ENCODE measurements at places on chromosomes 2 and 18.

DNA sequence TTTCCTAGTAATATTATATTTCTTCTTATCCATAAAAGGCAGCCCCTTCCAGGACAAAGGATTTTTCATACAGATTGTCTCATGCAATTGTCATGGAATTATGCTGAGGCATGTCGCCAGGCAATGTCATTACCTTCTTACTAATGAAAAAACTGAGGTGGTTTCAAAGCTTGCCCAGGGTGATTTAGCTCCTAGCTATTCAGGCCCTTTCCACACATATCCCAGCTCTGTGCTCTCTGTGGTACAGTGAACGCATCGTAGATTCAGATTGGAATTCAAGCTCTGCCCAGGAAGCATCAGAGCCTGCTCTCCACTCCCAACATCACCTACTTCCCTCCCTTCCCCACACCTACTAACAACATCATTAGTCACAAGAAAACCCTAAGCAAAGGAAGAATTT is 60.1 kb downstream of the ATP8B1 start:
- no peak for DNase-seq

DNA sequence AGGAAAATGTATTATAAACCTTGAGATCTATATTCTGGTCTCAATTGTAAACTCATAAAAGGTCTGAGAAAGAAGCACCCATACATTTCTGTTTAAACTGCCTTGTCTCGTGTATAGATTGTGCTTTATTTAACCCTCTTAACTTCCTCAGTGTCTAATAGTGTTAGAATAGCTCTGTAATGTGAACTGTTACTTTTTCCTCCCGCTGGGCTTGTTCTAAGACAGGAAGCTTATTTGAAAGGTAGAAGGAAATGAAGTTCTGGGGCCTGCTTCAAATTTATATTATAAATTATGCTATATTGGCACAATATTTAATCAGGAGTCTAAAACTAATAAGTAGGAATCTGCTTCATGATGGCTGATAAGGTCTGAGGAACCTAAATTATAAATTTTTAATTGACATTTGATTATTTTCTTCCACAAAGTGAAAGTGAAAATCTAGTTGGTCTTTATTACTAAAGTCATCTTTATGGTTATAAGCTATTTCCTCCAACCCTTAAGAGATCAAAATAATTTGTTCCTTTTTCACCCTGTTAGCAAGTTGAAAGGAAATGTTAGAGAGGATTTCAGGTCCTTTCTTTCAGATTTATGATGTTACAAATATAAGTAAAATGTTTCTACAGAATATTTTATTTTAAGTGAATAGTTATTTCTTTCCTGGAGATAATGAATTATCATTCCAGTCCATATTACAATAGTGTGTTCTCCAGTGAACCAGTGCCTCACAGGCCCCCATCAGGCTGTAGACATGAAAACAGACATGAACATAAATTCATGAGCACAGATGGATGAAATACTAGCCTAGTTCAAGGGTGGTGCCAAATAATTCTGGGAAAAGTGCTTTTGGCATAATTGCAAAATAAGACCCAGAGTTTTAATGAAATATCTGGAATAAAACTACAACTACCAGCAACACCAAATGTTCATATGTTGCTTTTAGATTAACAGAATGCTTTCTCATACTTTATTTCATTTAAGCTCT is 7.9 kb downstream of the MFSD6 start:
- DNase-seq, result no peak

- DNase-seq, result no peak
Measured at GRCh38 chr2:66561645-66562303, 126.8 kb downstream of the MEIS1 start.

DNA sequence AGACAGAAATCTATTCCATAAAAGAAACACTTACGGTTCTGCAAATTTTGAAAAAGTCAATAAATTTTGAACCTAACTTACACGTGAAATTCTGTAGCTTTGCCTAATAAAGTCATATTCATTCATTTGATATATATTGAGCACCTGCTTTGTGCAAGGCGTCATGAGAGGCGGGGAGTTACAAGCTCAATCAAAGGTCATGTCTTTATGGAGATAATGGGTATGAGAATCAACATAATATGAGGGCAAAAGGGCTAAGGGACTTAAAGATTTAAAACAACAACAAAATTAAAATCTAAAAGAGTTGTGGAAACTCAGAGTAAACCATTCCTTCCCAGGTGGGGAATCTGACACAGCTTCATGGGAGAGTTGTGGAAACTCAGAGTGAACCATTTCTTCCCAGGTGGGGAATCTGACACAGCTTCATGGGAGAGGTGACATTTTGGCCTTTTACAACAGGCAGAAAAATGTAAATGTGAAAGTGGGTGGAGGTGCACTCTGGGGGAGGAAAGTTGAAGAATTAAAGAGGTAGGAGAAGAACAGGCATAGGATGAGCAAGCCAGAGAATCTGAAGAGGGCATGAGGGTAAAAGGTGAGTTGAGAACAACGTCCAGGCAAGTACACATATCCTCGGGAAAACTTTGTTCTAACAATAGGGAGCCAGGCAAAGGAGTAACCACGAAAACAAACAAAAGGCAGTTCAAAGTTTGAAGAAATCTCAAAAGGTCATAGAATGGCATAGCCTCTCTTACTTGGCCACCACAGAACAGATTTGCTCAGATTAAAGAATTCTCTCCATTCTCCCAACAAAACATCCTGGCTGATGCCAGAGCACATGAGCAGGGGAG is 49.5 kb upstream of the CD226 start:
- no peak for DNase-seq

DNA sequence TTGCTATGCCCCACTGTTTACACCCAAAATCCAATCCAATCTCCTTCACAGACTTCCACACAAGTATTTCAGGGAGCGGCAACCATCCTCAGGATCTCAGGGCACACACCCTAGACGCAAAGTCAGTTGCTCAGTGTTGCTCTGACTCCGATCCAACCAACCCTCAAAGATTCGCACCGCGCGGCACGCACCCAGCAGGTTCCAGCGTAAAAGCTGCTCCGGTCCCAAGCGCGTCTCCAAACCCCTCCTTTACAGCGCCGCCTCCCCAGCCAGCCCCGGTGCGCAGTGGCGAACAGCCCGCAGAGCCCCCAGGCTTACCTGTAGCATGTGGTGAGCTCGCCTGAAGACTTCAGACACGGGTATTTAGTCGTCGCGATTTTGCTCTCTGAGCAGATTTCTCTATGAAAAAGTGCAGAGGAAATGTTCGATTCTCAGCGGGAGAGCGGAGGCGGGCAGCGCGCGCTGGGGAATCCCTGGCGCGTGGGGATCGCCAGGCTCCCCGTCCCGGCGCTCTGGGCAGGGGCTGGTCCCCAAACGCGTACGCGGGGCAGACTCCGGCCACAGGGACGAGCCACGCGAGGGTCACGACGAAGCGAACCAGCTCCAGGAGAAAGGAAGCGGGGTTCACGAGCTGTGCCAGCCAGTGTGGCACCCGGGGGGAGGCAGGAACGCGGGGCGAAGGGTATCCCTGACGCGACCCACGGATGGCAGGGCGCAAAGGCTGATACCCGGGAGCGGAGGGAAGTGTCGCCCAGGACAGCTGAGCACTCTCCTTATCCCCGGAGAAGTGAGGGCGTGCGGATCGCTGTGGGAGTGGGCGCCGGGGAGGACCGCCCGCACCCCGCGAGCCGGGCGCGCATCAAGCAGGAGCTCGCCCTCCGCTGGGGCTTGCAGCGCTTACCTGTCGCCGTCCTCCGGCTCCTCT is 650 bp downstream of the CCBE1 start:
- peak; percentile 56 for DNase-seq

GRCh38 chr2:67877301-67877700 is 185.5 kb downstream of the C1D start:
- DNase-seq, result no peak

GRCh38 chr2:109601783-109602182 is 12.0 kb downstream of the SEPTIN10 start:
- no peak for DNase-seq

DNA sequence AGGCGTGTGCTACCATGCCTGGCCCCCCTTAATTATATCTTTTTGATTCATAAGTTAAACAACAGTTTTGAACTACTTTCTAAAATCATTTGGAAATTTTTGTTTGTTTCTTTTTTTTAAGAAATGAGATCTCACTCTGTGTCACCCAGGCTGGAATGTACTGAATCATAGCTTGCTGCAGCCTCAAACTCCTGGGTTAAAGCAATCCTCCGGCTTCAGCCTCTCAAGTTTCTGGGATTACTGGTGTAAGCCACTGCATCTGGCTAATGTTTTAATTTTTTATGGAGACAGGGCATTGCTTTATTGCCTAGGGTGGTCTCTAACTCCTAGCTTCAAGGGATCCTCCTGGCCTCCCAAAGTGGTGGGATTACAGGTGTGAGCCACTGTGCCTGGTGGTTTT is 71.5 kb downstream of the BABAM2 start:
- no peak for DNase-seq

DNA sequence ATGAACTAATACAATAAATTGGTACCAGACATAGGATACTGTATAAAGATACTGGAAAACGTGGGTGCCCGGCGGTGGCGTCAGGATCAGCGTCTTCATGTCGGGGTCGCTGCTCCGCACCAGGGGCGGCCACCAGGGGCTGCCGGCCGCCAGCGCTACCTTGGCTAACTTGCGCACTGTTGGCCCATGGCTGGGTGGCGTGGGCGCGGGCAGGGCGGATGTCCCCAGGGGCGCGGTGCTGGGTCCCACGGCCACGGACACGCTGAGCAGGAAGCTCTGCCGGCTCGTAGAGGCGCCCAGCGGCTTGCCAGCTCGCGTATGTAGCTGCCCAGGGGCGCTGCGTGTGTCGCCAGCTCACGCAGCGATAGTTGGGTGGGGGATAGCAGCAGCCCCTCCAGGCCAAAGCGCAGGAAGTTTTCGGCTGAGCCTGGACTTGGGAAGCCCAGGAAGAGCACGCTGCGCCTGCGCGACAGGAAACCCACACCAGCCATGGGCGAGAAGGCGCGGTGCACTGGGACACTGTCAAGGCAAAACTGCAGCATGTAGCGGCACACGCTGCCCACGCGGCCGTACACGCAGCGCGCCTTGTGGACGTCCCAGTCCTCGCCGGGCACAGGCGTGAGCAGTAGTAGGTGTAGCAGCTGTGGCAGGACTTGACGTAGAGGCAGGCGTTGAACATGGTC is 299.9 kb downstream of the CCDC74A start:
- DNase-seq, result no peak

GRCh38 chr2:70073493-70073892 is 13.8 kb upstream of the PCBP1 start:
- no peak for DNase-seq

GRCh38 chr18:73848656-73849055 is 299.0 kb downstream of the FBXO15 start:
- no peak for DNase-seq

GRCh38 chr2:32663864-32664263 is 36.0 kb downstream of the TTC27 start:
- no peak for DNase-seq

DNA sequence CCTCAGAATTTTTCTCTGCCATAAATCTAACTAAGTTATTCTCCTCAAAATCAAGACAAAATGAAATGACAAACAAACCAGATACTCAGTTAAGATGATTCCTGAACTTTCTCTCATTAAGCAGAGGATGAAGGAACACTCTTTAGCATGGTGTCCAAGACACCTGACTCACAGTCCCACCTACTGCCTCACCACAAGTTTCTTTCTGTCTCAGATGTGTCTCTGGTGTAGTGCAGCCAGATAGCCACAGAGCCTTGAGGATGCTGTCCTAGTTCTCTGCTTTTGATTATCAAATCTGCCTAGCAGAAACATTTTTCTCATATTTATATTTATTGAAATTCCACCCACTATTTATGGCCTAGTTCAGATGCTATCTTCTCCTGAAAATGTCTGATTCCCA is 103.6 kb upstream of the TMEM200C start:
- no peak for DNase-seq

GRCh38 chr2:221836095-221836494 is 264.0 kb upstream of the EPHA4 start:
- DNase-seq, result no peak

DNA sequence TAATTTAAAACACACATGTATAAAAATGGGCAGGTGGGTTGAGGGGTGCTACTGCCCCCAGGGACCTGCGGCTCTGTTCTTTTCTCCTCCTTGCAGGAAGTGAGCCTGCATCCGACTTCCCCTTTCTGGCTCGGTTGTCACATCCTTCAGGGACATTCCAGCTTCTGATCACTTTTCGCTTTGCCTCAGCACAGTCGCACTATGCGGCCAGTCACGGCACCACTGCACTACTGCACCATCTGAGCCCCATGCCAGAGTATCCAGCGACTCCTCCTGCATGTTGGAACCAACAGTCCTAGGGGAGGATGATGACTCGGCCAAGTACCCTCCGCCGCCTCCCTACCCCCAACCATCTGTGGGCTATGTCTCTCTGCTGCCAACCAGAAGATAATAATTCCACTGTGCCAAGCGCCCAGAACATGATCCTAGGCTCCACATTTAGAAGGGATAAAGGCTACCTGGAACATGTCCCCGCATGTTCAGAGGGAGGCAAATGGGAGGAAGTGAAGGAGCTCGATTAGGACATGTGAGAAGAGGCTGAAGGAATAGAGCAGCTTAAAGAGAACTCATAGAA is 17.6 kb downstream of the CDC42EP3 start:
- DNase-seq, result no peak

DNA sequence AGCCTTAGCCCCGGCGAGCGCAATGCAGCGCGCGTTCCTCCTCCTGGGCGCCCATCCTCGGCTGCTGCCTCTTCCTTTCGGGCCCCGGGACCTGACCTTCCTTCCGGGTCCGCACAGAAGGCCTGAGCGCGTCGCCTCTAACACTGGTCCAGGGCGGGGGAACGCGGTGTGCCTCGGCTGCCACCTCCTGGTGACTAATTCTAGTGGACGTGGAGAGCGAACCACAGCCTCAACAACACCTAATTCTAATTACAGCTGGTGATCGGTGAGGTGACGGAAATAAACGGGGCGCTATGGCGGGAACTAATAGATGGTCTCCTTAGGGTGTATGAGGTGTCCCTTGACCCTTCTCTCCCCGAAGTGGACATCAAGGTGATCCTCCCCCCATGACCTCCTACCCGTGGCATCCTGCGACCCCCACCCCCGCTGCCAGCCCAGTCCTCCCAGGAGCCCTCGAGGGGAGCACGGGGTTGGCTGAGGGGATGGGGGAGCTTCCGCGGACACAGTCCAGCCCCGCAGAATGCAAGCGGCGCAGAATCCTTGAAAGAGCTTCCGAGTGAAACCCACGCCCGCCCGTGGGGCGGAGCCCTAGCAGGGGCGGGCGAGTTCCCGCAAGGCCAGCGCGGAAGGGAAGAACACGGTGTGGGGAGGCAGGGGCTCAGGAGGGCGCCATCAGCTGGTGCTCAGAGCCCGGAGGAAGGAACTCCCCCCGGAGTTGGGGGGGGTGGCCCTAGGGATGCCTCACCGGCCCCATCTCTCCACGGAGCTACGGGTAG is 12.8 kb upstream of the HMSD start:
- DNase-seq, result peak; percentile 86

DNA sequence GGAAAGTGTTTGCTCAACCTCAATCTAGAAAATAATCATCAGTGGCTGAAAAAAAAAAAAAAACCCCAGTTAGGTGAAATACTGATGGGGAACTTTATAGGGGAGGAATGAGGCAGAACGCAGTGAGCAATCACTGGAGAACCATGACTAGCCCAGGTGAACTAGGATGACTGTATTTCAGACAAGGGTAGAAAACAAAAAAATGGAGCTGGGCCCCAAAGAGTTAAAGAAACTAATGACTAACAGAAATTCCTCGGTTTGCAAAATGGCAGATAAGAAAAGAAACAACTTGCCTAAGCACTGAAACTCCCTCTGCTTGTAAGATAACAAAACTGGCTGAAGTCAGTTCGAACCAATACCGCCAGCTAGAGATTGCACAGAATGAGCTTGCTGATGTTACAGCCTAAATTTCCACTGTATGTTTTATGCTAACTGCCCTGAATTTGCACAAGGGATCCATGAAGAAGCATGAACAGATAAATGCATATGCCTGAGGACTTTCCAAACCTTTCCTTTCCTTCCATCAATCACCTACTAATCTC is 245.9 kb downstream of the METTL4 start:
- no peak for DNase-seq

- DNase-seq, result no peak
Measured at GRCh38 chr2:145584353-145584752, 1064.4 kb upstream of the ZEB2 start.
